ENCODE measurements at places on chromosomes 2 and 18.
A peak's percentile ranks its signal among the peaks of the same experiment; 100 is the strongest.

DNA sequence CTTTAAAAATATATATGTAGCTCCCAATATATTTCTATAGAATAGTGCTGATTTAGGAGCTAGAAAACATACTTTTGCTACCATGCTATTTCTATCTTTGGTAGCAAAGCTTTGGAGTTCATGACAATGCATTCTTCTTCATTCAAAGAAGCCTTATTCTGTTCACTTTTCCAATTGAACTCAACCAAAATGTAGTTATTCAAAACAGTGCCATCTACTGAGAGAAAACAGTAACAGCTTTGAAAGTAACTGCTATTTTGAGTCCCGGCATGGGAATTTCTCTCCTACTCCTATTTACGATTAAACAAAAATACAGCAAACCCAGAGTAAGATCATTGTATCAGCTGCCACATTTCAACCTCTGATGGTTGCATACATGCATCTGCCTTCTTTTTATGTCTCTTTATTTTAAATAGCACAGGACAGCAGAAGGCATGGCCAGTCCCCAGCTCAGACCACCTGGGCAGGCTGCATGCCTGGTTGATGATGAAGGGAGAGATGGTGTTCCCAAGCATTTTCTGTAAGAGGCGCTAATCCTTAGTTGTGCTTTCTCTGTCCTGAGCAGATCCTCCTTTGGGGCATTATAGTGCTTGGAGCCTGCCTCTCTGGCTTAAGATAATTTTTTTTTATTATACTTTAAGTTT, 69.7 kb upstream of the SULT1C3 start:
- peak; percentile 40 for DNase-seq

DNA sequence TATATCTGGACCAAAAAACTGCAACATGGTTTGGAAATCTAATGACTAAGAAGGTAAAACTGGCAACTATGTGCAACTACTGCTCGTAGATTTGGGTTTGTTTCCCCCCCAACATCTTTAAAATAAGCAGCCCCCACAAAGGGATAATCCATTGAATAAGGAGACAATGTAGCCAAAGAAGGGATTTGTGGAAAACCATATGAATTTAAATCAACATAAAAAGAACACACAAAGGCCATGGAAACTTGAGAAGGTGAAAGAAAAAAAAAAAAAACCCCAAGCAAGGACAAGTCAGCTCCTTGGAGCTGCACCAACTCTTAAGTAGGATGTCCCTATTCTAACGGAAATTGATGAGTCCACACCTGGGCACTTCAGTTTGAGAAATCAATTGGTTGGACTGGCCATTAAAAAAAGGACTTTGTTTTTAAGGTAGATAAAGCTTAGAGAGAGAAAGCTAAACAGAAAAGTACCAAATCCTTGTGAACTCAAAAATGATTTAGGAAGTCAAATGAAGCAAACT, 53.7 kb upstream of the ST8SIA5 start:
- no peak for DNase-seq

DNA sequence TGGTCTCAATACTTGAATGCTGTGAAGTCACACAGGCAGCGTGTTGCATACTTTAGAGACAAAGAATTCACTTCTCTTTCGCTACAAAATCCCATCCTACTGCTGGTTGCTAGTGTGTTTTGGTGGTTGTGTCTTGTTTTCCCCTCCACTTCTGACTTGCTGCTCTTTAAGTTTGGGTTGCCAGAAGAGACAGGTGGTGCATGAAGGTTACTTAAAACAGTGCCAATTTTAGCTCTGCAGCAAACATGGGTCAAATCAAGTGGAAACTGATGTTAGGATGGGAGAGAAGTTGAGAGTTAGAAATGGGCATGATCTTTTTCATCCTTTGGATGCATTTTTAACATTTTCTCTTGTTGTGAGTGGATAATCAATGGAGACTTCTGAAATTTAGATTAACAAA, 136.2 kb upstream of the KCNH7 start:
- no peak for DNase-seq

DNA sequence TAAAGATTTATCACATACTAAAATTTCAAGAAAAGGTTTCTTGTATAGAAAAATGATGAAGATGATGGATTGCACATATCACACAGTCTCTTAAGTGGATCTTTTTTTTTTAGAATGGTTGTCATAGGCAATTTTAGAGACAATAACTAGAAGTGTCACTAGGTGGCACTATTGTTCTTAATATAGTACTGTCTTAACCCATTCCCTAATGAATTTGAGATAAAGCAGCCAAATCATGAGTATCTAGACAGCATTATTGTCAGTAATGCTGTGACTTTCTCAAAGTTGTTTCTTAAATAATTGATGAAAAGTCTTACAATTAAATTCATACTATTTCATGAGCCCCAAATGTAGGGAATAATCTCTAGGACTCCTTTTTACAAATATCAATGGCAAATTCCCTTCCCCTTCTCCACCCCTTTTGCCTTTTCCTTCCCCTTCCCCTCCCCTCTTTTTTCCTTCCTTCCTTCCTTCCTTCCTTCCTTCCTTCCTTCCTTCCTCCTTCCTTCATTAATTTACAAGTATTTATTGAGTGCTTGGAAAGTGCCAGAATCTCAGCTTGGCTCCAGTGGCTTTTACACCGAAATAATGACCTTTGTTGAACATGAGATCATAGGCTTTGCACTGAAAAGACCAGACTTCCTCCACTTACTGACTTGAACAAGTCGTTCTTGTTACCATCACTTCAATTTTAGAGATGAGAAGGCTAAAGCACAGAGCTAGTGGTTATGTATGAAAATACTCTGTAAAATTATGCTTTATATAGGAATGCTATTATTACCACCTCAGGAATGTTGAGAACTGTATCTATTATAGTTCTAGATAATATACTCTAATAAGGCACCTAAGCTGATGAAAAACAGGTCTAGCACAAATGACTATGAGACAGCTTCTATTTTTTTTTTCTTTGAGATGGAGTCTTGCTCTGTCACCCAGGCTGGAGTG, 19.8 kb downstream of the MYL12B start:
- peak; percentile 95 for DNase-seq

GRCh38 chr18:62963507-62963906, 248.2 kb downstream of the PHLPP1 start:
- no peak for DNase-seq

DNA sequence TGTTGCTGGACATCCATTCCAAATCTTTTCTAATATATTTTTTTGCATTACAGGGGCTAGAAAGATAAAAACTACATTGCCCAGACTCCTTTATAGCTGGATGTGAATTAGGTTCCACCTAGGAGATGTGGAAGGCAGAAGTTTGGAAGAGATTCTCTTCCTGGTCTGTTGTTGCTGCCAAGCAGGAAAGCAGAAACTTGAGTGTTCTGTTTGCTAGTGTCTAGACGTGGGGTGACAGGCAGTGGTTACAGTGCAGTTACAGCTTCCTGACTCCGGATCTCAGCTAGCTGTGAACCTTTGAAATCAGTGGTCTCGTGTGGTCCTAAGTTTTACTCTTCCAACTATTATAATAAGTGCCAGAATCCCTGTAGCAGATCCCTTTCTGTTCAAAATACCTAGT, 46.2 kb downstream of the COL4A4 start:
- no peak for DNase-seq

DNA sequence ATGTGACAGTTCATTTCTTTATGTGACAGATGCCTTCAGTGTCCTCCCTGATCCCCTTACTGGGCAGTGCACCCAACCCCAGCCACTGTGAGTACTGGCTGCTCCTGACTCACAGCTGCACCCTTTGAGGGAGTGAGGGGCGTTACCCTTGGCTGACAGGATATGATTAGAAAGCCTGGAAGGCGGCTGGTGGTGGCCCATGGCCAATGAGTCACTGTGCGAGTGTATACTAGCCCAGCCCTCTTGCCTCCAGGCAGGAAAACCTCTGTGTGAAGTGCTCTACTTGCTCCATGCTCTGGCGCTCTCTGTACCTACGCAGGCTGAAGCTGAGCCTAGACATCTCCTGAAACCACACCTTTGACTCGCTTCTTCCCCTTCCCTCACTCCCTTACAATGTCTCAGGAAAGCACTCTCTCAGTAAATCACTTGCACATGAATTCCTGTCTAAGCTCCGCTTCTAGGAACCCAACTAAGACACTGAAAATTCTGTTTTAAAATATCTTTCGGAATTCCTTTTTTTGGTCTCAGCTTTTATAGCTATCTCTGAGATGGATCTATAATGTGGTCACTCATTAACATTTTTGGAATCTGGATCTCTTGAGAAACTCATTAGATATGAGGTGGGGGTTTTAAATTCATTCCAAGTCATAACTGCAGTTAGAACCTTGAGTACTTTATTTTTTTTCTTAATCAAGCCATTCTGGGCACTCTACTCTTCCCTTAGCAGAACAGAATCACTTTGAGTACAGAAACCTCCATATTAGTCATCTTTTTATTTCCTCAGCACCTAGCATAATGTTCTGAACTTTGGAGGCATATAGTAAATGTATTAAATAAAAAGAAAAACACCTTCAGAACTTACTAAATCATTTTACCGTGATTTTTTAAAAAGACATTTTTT, 25.3 kb upstream of the STAM2 start:
- DNase-seq: peak; percentile 72

DNA sequence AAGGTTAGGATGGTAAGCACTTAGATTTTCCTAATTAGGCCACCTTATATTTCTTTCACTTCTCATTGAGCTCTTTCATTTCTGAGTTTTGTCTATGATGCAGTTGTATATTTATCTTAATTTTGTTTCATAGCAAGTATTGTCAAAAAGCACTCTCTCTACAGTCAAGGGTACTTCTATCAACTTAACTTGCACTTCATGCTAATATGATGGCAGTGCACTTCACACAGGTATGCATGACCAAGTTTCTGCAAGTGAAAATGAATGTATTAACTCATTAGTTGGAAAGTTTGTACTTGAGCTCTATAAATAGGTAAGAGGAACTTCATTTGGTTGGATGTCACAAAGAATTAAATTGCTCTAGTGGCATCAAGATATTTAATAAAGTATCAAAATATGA, 51.5 kb upstream of the CDH19 start:
- DNase-seq: no peak

GRCh38 chr2:29220506-29221270, 105.5 kb downstream of the CLIP4 start:
- no peak for DNase-seq

- DNase-seq: no peak
Observed at GRCh38 chr2:86809481-86810121, 18.9 kb upstream of the CD8A start.

DNA sequence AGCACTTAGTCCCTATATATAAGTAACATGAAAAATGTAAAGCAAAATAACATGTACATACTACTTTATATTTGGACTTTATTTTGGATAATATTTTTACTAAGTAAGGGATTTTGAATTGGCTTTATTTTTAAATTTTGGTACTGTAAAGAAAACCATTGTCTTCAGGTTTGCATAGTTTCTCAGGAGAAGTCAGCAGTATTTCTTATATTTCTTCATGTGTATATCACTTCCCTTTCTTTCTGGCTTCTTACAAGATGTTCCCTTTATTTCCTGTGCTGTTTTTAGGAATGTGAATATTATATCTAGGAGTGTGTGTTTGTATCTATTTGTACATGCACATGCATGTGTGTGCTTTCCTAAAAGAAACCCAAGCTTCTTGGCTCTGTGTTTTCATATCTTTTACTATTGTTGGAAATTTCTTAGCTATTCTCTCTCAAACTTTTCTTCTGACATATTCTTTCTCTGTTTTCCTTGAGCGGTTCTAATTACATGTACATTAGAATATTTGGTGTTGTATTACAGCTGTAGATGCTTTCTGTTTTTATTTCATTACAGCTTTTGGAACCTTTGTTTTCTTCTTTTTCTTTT, 1549.7 kb upstream of the ACVR2A start:
- DNase-seq: no peak

Data from NCI-H82 (cell line).